ENCODE measurements at places on chromosomes 3 and 15. TPM values are rescaled to one million over a fixed set of nuclear protein-coding genes. Genes with fewer than 3 reads are reported as not detected.

Gene LAMB2
- 230 TPM for total RNA-seq

Gene TNFSF10
- total RNA-seq: 21.4 TPM

Gene IL17RC
- total RNA-seq: 45.0 TPM

Gene TRANK1
- 12.1 TPM for total RNA-seq

Gene SLC2A2
- not detected for total RNA-seq

Gene HEMK1
- total RNA-seq: 24.2 TPM

Gene DNAJC17
- 27.4 TPM for total RNA-seq

Gene FRMD4B
- 10.2 TPM for total RNA-seq

Gene FOXP1
- 33.3 TPM for total RNA-seq

Gene HES1
- total RNA-seq: 97.8 TPM

Gene DAPK2
- 11.0 TPM for total RNA-seq

Gene GNAT1
- total RNA-seq: 0.48 TPM

Gene ZIC4
- total RNA-seq: not detected

Gene FGD5
- total RNA-seq: not detected

Gene ERC2
- total RNA-seq: 0.75 TPM

Gene EIF3J
- 117 TPM for total RNA-seq

Gene LXN
- total RNA-seq: not detected

Gene DNAH12
- total RNA-seq: 0.22 TPM

Gene STAC
- total RNA-seq: 17.6 TPM

Gene CACNA2D3
- total RNA-seq: 0.18 TPM

Gene GDPGP1
- 7.6 TPM for total RNA-seq

Gene CIDEC
- not detected for total RNA-seq

Gene DPH6
- total RNA-seq: 14.8 TPM

Gene GADL1
- total RNA-seq: not detected

Gene FAM43A
- total RNA-seq: 12.8 TPM

Gene CSTA
- 16.8 TPM for total RNA-seq

Gene LRRC31
- not detected for total RNA-seq

Gene GREM1
- 0.48 TPM for total RNA-seq

Gene UACA
- 59.9 TPM for total RNA-seq

Gene PRICKLE2
- 7.9 TPM for total RNA-seq

Gene MUC20
- 98.1 TPM for total RNA-seq

Gene AADACL2
- total RNA-seq: not detected

Gene LMAN1L
- not detected for total RNA-seq

Gene PDIA5
- total RNA-seq: 32.1 TPM

Gene TICRR
- 23.6 TPM for total RNA-seq

Gene SPATA16
- total RNA-seq: not detected

Gene TEX55
- total RNA-seq: not detected

Gene GSK3B
- total RNA-seq: 62.0 TPM

Gene TRIM42
- total RNA-seq: not detected

Gene C3orf22
- total RNA-seq: not detected

Gene GOLGA6L6
- total RNA-seq: not detected

Gene EHHADH
- total RNA-seq: 8.8 TPM

Measured in PC-9 (cell line).